ENCODE measurements at places on chromosomes 4 and X.

- no peak for DNase-seq
These were observed 559 bp upstream of the FAM47E start for GRCh38 chr4:76250962-76251361.

DNA sequence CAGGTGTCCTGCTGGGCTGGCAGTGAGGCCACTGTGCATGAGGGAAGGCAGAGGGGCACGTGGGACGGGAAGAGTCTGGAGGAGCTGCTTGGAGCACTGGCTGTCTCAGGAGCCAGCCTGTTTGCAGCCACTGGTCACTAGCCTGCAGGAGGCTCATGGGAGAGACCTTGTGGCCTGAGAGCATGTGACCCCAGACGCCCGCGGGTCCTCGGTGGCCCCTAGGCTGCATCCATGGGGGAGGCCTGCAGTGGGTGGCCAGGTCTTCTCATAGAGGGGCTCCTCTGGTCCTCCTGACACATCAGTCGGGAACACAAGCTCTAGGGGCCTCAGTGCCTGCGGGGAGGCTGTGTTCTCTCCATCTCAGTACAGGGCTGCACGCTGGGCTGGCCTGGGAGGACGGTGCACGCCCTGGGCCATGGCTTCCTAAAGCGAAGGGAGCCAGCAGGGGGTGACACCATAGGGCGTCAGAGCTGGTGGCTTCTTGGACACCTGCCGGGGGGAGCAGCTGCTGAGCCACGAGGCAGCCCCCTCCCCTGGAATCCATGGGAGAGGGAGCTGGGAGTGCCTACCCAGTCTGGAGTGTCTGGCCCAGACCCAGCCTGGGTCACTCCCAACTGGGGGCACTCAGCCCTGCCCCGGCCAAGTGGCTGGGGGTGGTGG is 12.3 kb downstream of the NAT8L start:
- no peak for DNase-seq

GRCh38 chr4:155473420-155474095 is 96.8 kb upstream of the MAP9 start:
- DNase-seq: no peak

GRCh38 chrX:105495376-105495775 is 274.9 kb upstream of the TEX13A start:
- no peak for DNase-seq

DNA sequence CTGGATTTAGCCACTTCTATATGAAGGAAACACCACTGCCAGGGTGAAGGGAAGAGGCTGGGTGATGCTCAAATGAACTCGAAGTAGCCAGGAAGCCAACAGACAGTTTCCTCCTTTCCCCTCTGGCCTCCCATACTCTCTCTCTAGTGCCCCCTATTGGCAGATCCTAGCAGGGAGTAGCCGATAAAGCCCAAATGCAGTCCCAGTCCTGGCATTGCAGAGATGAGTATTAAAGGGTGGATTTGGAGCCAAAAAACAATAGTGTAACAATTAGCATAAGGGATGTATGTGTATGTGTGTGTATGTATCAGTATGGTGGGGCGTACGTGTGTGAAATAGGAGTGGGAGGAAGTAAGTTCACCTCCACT is 213.8 kb upstream of the LDB2 start:
- DNase-seq: no peak

DNA sequence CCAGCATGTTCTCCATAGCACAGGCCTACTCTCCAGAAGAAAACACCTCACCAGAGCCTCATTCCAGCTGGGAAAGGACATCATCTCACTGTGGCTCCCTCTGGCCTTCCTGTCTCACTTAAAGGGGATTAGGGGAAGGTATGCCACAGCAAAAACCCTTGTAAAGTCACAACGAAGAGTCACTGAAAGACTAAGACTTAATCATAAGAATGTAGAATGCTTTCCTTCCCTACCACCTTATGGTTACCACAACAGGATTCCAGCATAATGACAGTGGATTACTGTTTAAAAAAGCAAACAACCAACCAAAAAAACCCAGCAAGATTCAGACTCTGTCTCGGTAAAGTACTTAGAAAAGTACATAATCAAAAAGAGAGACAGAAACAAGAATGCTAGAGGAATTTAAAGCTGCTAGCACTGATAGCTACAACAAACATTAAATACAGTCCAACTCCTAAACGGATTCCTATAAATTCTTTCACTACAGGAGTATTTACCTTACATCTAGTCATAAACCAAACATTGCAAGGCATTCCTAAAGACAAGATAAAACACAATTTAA is 75.1 kb downstream of the BANK1 start:
- DNase-seq: no peak

DNA sequence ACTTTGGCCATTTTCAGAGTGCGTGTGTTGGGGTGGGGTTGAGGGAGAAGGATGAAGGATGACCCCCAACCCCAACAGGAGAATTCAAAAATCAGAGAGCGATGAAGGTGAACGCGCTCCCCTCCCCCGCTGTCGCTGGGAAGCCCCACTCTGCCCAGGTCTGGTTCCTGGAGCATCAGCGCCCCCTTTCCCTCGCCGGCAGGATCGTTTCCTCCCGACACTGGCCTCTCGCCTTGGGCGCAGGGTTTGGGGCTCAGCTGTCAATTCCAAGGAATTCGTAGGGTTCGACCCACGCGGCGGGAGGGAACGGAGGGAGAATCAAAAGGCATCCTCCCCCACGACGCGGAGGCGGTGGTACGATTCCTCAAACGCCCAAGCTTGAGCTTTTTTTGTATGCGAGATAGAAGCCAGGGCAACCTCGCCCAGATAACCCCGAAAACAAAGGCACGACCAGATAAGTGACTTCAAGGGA is 1.0 kb upstream of the PDGFRA start:
- no peak for DNase-seq

DNA sequence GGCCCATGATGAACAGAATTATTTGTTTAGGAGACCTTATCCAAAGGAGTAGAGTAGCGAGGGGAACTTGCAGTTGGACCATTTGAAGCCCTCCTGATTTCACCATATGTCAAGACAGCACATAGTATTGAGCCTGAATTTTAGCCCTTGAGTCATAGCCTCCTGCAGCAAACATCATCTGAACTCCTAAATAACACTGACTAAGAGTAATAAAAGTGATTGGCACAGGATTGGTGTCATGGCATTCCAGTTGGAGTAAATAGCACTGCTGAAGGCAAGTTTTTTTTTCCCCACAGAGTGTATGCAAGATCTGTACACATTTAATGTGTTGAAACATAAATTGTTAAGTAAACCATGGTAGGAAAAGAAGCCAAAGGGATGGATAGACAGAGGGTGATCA is 89.0 kb downstream of the COMMD8 start:
- DNase-seq: no peak

DNA sequence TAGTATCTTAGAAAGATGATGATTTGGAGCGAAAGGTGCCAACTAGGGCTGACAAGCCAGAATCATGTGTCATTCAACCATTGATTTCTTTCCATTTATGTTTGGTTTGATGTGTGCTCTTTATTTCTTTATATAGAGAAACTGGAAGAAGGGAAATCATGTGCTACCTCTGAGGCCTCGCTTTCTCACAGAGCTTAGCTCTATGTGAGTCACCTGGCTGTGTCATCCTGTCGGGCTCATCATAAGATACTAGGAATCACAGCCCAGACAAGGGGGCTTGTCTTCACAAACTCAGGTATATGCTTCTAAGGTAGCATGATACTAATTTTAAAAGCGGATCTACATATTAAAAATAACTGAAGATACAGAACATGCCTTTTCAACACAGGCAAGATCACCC is 81.7 kb upstream of the GPM6B start:
- no peak for DNase-seq

GRCh38 chr4:94334476-94334875 is 8.2 kb downstream of the HPGDS start:
- no peak for DNase-seq

DNA sequence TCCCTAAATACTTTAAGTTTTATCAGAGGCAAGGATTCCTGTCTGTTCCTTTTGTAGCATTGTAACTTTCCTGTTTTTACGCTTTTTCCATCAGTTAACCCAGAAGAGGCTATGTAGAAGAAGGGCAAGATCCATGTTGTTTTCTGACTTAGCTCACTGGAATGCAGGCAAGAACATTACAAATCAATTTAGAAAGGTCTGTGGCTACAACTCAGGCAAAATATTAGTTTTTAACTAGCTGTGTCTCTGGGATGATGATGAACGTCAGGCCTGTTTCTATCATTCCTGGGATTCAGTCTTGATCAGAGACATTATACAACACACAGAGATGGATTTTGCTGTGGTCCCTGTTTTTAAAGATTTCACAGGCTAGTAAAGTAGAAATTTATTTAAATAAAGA is 813.0 kb upstream of the POU3F4 start:
- no peak for DNase-seq

- no peak for DNase-seq
These were observed 185.8 kb upstream of the RPS6KA3 start for GRCh38 chrX:20452487-20452886.

DNA sequence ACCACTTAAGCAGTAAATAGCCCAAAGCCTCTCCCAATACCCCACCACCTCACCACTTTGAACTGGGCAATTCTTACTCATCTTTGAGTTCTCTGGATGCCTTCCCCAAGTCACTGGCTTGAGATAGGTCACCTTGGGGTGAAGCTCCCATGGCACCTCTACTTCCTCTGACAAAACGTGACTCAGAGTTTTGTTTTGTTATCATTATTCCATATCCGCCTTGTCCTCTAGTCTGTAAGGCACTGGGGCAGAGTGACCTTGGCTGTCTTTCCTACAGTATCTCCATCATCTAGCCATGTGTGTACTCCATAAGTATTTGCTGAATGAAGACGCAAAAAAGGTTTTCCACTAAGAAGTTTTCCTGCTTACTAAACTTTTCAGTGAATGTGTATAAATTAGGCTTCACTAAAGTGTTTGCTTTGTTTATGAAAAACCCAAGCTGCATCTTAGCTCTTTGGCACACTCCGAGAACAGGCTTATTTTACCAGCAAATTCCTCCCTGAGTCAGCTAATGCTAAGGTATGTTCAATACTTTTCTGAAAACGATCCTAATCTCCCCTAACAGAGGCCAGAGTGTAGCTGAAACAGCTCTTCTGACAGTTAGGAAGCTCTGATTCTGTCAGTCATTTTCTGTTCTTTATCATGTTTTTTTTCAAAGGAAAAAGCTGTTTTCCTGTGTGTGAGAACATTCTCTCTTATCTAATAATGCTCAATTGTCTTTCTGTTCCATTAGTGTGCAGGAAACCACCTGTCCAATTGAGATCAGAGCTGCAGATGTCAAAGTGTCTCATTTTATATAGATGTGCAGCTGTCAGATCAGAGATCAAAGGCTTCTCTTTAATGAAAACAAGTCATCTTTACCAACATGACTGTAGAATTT is 30.2 kb upstream of the TSPAN5 start:
- no peak for DNase-seq

GRCh38 chr4:105619188-105619931 is 66.9 kb downstream of the ARHGEF38 start:
- DNase-seq: no peak

DNA sequence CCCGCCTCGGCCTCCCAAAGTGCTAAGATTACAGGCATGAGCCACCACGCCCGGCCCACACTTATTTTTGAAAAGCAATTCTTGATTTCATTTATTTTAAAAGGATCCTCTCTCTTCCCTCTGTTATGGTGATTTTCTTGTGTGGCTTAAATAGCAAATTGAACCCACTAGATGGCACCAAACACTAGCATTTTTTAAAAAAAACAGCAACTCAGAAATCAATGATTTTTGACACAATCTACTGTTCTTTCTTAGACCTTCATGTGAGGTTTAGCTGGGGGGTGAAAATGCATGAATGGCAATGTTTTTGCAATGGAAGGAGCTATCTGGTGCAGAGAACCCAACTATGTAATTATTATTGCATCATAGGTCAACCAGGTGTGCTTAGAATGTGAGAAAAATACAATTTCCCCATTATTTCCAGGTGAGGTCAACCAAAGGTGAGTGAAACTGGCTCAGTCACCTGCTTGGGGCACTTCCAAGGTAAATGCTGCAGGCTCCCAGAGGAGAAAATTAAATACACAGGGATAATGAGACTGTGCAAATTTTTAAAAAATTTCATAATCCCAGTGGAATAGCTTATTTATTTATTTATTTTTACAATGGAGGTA is 226.7 kb upstream of the PRKX start:
- no peak for DNase-seq

GRCh38 chr4:15930314-15930713 is 8.2 kb downstream of the FGFBP1 start:
- no peak for DNase-seq

DNA sequence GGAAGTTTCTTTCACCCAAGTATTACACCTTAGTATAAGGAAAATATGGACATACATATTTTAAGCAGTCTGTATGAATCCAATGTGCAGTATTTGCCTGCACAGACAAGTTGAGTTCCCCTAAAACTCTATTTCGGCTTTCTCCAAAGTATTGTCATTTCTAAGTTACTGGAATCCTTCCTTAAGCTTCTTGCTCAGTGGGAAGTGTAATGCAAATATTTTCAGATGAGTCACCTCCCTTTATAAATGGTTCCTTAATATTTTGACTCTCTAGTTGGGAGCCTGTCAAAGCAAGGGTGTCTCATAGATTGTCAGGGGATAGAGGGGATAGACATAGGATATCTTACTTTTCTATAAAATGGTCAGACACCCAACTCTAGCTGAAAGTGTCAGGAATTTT is 178.6 kb downstream of the NAA11 start:
- no peak for DNase-seq

DNA sequence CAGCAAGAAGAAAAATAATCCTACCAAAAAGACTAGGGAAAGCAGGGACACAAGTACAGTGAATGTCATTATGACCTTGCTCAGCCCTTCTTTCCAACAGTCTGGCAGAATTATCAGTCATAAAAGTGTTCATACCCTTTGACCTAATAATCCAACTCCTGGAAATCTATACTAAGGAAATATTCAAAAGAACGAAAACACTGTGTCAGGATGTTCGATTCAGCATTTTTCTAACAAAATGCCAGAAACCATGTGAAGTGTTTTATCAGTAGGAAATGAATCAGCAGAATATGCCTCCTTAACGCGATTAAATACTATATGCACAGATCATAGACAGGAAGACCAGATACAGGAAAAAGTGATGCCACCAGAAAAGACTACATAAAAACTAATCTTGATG is 16.2 kb upstream of the S100G start:
- no peak for DNase-seq

- no peak for DNase-seq
These were observed 102.6 kb downstream of the APBB2 start for GRCh38 chr4:41111791-41112190.

GRCh38 chrX:19388741-19389140 is 45.0 kb downstream of the PDHA1 start:
- DNase-seq: no peak

GRCh38 chr4:33930497-33930896 is 2313.8 kb downstream of the ARAP2 start:
- no peak for DNase-seq

DNA sequence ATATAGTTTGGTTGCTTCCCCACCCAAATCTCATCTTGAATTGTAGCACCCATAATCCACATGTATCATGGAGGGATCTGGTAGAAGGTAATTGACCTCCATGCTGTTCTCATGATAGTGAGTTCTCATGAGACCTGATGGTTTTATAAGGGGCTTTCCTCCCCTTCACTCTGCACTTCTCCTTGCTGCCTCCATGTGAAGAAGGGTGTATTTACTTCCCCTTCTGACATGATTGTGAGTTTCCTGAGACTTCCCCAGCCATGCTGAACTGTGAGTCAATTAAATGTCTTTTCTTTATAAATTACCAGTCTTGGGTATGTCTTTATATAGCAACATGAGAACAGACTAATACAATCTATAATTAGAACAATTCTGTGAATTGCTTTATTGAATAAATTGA is 11.9 kb upstream of the DCAF4L1 start:
- DNase-seq: no peak

All from SIG-M5 (cell line).